ENCODE measurements at places on chromosomes 4 and X.
A peak's percentile ranks its signal among the peaks of the same experiment; 100 is the strongest.

DNA sequence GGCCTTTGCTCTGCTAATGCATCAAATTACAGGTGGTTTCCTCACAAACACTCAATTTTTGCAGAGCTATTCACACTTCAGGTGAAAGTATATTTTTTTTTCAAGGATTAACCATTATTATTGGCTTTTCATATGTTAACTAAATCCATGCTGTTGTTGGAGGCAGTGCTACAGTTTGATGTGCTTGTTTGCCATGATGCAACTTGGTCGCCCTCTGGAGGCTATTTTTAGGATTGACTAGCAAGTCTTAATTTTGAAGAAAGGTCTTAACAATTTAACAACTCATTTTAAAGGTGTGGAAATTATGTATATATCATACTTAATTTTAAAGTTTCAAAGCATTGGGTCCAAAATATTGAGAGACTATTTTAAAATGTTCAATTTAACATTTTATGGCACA, 168.8 kb upstream of the FAM47A start:
- peak; percentile 18 for DNase-seq

- no peak for DNase-seq
These were observed 72.5 kb downstream of the LNX1 start for GRCh38 chr4:53518807-53519206.

GRCh38 chr4:47145630-47146029, 114.3 kb downstream of the GABRB1 start:
- no peak for DNase-seq

DNA sequence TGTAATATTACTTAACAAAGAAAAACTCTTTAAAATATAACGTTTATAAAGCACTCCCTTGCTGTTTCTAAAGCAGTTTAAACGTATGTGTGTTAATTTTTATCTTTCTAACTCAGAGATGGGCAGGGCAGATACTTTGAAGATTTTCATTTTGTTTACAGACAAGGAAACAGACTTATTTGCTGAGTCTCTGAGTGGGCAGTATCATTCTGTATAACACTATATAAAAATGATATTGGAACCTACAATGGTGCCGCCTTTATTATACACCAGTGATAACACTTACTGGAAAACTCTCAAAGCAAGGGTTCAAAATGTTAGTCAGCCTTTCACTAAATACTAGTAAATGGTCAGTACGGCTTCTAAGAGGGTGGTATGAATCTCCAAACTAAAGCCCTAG, 193.4 kb downstream of the NR3C2 start:
- no peak for DNase-seq

- peak; percentile 18 for DNase-seq
These were observed 21.1 kb upstream of the TADA2B start for GRCh38 chr4:7021930-7022664.

Measured in LoVo (cell line).